Uterus (tissue), 4 donors: ENCODE measurements at places on chromosomes 7 and 10. TPM values are rescaled to one million over a fixed set of nuclear protein-coding genes. Genes with fewer than 3 reads are reported as not detected.

GRCh38 chr10:28681291-28681763 is 4.0 kb downstream of the BAMBI start:
- H3K4me1 ChIP-seq = no peaks in the 10 kb centered on the region
- no peak overlapping the region for H3K4me3 ChIP-seq

- no peaks in the 10 kb centered on the region for H3K4me1 ChIP-seq
- H3K27ac ChIP-seq = peak overlapping the region; percentile 55
- H3K36me3 ChIP-seq = no peaks in the 10 kb centered on the region
- H3K4me3 ChIP-seq = no peak overlapping the region
Measured at GRCh38 chr10:69361303-69361614, 55.5 kb downstream of the TACR2 start.

DNA sequence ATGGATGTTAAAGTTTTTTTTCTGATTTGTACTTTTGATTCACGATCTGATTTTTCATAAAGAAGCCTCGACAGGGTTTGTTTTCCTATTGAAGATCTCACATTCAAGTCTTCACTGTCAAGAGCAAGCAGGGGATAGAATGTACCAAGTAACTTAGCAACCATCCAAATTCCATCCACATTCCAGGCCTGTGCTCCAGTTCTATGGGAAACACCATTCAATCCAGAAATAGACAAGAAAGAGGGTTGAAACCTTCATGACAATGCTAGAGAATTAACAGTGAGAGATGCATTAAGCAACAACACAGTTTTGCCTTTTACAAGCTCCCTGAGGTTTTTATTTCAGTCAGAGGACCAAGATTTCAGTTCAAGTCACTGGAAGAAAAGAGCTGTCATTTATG is 300.2 kb downstream of the NEBL start:
- no peak for DNase-seq
- H3K27me3 ChIP-seq = no peaks in the 10 kb centered on the region
- no peaks in the 10 kb centered on the region for H3K36me3 ChIP-seq
- no peak overlapping the region for H3K27ac ChIP-seq
- no peaks in the 10 kb centered on the region for H3K4me1 ChIP-seq

DNA sequence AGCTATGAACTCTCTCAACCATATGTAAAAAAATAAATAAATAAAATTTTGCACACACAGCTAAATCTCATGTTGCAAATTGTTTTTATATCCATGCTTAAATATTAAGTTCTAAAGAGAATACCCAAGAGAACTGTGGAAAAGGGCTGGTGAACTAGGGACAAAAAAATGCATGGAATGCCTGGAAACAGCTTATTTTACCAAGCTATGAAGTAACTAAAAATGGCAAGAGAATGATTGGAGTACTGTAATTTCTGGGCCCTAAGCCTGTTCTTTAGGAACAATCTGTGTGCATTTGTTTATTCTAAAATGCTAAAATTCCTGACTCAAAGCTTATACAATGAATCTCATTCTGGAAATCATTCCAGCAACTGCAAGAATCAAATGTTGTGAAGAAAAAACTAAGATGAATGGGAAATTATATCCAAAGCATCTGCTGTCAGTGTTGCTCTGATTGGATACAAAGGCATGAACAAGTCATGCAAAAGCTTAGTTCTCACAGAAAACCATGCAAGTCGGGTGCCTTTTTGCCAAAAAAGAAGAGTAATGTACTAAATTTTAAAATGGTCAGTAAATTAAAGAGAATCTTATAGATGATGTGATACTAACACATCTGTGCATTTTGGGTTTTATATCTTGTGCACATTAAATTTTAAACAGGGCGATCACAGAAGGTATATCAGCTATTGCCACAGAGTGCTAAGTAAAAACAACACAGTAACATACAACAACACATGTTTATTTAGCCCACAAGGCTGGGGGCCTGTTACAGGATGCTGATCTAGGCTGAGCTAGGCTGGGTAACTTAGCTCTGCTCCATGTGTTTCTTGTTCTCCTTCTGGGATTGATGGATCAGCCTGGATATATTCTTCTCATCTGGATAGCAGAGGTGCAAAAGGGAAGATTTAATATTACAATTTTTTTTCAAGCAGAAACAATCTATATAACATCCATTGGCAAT is 453.5 kb upstream of the SEMA3A start:
- H3K4me3 ChIP-seq = no peak overlapping the region
- no peak overlapping the region for H3K27ac ChIP-seq
- no peaks in the 10 kb centered on the region for H3K4me1 ChIP-seq
- DNase-seq = no peak

DNA sequence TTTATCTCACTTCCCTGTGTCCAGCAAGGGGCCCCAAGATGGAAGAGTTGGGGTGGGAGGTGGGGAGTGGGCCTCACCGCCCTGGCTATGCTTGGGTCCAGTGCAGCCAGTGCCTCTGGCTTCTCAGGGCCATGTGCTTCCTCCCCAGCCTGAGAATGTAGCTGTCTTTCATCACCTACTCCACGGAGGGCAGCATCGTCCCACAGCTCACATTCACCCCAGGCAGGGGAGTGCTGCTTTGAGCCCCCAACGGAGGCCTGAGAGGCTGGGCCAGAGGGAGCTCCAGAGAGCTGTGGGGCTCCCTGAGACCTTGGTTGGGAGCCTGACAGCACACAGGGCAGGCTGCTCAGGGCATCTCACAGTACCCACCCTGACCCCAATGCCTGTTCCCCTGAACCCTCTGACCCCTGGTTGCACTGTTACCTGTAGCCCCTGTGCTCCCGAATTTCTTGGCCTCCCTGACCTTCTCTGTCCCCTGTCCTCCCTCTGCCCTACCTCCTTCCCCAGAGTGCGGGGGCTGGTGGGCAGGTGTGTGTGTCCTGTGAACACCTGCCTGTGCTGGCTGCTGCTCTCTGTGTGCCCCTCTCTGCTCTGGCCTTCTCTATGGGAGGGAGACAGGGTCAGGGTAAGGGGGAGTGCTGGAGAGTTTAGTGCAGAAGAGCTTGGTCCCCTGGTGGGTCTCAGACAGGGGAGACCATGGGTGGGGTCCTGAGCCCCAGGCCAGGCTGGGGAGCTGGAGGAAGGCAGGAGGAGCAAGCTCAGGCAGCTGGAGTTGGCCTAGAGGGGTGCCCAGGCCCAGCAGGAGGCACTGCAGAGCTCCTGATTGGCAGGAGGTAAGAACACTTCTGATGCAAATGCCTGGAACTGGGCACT is 19.6 kb upstream of the ZNF488 start:
- H3K4me1 ChIP-seq = no peaks in the 10 kb centered on the region
- H3K36me3 ChIP-seq = no peaks in the 10 kb centered on the region
- H3K27me3 ChIP-seq = no peaks in the 10 kb centered on the region
- no peak overlapping the region for H3K4me3 ChIP-seq

- no peaks in the 10 kb centered on the region for H3K27me3 ChIP-seq
- H3K4me1 ChIP-seq = no peaks in the 10 kb centered on the region
- H3K36me3 ChIP-seq = no peaks in the 10 kb centered on the region
- H3K27ac ChIP-seq = no peak overlapping the region
Measured at GRCh38 chr10:45294681-45295080, 20.7 kb downstream of the OR13A1 start.

GRCh38 chr7:37311355-37311754 is 137.3 kb downstream of the ELMO1 start:
- no peaks in the 10 kb centered on the region for H3K36me3 ChIP-seq
- no peak for DNase-seq
- no peaks in the 10 kb centered on the region for H3K4me1 ChIP-seq
- no peaks in the 10 kb centered on the region for H3K27me3 ChIP-seq
- no peak overlapping the region for H3K4me3 ChIP-seq
- H3K27ac ChIP-seq = no peak overlapping the region

DNA sequence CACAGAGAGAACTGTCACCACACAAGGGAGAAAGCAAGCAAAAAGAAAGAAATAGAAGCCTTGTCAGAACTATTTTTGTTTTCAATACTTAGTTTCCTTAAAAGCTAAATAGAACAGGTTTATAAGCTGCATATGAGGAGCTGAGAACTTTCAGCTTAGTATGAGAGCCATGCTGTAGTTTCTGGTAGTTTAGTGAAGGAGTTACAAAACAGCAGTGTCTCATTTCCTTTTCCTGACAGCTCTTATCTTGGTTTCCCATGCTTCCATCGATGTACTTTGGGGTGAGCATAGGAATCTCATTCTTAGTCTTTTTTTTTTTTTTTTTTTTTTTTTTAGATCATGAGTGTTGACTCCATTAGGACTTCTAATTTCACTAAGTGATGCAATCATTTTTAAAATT is 8.6 kb upstream of the CHRM2 start:
- no peak for DNase-seq
- no peaks in the 10 kb centered on the region for H3K27me3 ChIP-seq
- H3K27ac ChIP-seq = no peak overlapping the region
- H3K36me3 ChIP-seq = no peaks in the 10 kb centered on the region
- H3K4me3 ChIP-seq = no peak overlapping the region

DNA sequence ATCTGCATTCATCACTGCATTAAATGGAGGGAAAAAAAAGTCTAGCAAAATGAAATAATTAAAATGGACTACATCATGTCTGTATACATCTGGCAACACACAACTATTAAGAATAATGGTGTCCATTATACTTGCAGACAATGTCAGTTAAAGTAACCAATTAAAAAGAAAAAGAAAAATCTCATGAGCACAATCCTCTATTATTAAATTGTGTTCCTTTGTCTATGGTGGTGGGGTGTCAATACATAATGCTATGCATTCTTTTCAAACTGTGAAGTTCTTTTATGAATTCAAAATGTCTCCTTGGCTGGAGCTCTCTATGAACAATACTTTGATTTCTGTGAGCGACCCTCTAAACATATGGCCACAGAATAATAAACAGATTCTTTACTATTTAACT is 63.5 kb downstream of the NRP1 start:
- no peak overlapping the region for H3K4me3 ChIP-seq
- H3K27me3 ChIP-seq = no peaks in the 10 kb centered on the region
- peaks cover 7% of the 10 kb centered on the region for H3K4me1 ChIP-seq
- DNase-seq = no peak
- no peaks in the 10 kb centered on the region for H3K36me3 ChIP-seq

The DOCK1 gene
- 130 TPM for total RNA-seq

The VWDE gene
- 0.95 TPM for total RNA-seq

The CC2D2B gene
- total RNA-seq = 6.7 TPM

The AVL9 gene
- 36.8 TPM for total RNA-seq

The SLC26A5 gene
- total RNA-seq = 0.37 TPM

The CCL24 gene
- total RNA-seq = not detected

The ITIH2 gene
- total RNA-seq = not detected

The TUBAL3 gene
- total RNA-seq = not detected

The SORBS1 gene
- 89.9 TPM for total RNA-seq
